Lung microvascular endothelial cell (primary cell): ENCODE measurements at places on chromosomes 13 and 19. TPM values are rescaled to one million over a fixed set of nuclear protein-coding genes. Genes with fewer than 3 reads are reported as not detected.

DNA sequence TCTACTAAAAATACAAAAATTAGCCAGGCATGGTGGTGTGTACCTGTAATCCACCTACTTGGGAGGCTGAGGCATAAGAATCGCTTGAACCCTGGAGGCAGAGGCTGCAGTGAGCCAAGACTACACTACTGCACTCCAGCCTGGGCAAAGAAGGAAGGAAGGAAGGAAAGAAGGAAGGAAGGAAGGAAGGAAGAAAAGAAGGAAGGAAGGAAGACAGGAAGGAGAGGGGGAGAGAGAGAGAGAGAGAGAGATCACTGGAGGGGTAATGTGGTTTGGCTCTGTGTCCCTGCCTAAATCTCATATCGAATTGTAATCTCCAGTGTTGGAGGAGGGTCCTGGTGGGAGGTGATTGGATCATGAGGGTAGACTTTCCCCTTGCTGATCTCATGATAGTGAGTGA is 165.5 kb downstream of the KCTD15 start:
- DNase-seq = no peak

The FSD1 gene
- total RNA-seq = 2.2 and 10.2 TPM in 2 replicates

DNA sequence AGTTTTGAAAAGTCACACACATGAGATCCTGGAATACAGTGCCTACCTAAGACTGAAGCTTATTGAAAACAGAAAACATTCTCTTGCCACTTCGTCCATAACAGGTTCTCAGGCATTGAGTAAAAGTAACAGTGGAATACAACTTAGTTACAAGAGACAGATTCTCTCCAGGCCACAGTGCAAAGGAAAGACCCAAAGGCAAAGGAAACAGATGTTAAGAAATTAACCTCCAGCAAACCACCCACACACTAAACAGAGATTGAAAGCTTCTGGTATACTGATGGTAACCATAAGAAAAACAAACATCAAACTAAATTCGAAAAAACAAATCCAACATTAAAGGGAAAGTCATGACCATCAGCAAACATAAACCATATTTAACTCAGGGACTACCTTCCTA is 914.7 kb downstream of the SLITRK5 start:
- no peak for DNase-seq

- no peak for DNase-seq
These were observed 26.6 kb downstream of the SIGLEC7 start for GRCh38 chr19:51168564-51169282.

GRCh38 chr13:63497601-63498000 is 2082.0 kb upstream of the PCDH20 start:
- no peak for DNase-seq
